ENCODE measurements at places on chromosomes 7 and 10.

DNA sequence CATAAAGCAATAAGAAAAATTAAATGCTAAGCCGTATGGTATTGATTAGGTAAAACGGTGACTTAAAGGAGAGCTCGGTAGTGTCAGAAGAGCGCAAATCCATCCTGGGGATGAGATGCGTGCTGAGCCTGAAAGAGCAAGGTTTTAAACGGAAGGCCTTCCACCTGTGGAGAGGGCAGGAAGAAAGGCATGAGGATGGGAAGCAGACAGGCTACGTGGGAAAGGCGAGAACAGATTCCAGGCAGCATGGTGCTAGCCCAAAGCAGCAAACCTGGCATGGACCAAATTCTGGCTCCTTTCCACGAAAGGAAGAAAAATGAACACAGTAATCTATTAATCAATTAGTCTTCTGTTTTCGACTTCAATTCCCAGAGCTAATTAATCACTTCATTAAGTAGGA lies 103.5 kb downstream of the HIPK2 start:
- no peak for DNase-seq

DNA sequence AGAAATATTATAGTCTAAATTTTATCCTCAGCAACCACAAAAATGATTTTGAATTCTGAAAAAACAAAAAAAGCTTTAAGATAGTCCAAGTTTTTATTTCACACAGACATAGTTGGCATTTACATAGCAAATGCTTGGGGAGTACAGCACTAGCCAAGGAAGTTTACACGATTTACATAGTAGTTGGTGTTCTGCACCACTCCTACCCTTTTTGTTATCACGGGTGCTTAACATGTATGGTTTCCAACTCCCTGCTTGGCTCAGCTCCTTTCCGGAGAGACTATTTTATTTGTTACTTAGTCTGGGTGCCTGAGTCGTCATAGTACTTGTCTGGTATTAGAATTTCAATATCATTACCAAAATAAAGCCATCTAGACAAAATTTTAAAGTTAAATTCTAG lies 8.8 kb upstream of the GHRHR start:
- no peak for DNase-seq

- no peak for DNase-seq
Measured at GRCh38 chr10:101778781-101779543, 3.0 kb upstream of the FGF8 start.

DNA sequence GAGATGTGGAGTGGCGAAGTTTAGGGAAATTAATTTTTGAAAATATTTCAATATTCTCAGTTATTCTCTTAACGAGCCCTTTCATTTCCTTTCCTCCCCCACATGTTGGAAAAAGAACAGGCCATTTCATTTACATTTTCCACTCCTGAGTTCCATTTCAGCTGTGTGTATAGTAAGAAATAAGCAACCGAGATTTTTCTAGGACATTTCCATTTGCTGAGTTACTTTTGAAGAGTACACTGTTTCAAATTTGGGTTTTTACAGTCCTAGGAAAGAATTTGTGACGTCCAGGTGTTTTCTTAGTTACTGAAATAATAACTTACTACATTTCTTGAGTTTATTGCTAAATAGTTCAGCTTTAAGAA lies 1.2 kb downstream of the SEPTIN7 start:
- no peak for DNase-seq

GRCh38 chr7:106225856-106226255 lies 58.9 kb downstream of the NAMPT start:
- DNase-seq, result no peak

DNA sequence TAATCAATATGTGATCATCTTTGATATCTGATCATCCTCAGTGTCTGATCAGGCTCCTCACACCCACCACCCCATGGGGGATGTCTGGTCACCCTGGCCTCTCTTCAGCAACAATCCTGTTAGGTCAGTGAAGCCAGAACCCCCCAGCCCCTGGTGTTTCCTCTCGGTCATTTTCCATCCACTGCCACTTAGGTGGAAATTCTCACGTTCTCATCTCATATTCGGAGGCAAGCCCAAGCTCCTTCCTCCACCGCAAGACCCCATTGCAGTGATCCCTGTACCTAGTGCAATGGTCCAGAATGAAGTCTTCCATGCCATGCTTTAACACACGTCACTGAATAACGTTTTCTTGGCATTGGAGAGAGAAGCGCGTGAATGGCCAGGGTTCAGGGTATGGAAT lies 103.0 kb upstream of the DNAAF5 start:
- DNase-seq, result no peak

DNA sequence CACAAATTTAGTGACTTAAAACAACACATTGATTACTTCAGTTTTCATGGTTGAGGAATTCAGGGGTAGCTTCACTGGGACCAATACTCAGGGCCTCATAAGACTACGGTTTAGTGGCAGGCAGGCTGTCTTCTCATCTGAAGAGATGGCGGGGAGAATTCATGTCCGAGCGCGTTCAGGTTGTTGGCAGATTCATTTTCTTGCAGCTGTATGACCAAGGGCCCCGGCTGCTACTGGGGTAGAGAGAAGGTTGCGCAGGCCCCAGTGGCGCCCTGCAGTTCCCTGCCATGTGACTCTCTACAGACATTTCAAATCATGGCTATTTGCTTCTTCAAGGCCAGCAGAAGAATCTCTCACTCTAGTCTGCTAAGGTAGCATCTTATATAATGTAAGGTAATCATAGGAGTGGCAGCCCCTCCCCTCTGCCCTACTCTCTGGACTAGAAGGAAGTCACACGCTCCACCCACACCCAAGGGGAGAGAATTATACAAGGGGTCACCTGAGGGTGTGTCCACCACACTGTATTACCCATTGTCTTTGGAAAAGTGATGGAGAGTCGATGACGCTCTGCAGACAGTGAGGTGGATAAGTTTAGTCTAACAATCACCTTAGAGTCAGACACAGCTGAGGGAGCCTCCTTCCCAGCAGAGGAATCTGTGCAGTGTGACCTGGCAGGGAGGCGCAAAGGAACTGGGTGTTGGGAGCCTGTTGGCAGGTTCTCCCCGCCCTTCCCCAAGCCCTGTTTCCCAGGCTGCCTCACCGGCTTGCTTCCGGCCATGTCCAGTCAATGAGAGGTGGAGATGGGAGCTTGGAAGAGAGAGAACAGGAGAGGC lies 35.7 kb upstream of the PLEKHA1 start:
- no peak for DNase-seq

- no peak for DNase-seq
Measured at GRCh38 chr10:63257778-63258177, 124.7 kb downstream of the NRBF2 start.

DNA sequence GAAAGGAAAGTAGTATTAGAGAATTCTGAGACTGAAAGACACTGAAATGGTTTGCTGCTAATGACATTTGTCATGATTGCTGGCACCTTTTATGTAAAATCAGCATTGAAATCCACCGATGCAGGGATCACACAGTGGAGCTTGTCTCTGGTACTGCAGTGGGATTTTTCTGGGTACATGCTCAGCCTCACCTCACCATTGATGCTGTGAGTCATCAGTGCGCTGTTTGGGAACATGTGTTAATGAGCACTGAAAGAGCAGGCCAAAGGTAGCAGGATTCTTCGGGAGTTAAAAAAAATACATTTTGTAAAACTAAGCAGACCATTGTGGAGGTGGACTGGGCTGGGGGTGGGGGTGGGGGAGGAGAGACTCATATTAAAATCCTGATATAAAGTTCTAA lies 174.9 kb downstream of the CREB5 start:
- DNase-seq, result no peak

DNA sequence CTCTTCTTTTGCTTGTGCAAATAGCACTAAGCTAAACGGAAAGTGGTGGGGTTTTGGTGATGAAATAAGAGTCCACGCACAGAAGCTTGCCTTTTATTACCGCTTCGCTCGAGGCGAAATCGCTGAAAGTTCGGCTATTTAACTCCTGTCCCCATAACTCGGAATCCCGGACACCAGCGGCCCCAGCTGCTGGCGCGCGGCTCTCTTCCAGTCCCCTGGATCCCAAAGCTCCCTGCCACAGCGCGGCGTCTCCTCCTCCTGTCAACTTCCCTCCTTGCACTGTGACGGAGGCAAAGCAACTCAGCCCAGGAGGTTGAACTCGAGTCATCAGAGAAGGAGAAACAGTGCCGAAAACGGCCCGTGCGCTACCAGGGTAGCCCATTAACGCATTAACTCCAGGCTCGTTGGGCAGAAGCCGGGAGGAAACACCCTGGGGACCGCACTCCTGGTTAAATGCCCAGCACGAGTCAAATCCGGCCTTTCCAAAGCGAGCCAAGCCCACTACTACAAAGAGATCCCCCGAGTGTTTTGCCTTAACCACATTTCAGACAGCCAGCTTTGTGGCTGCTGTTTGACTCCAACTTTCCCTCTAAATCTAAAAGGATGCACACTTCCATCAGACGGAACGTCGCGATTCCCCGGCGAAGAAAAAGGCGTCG lies 1.3 kb downstream of the SEMA3D start:
- DNase-seq, result no peak

GRCh38 chr7:70577078-70577477 lies 554.9 kb upstream of the GALNT17 start:
- no peak for DNase-seq

GRCh38 chr7:27420702-27421101 lies 178.1 kb downstream of the EVX1 start:
- no peak for DNase-seq

DNA sequence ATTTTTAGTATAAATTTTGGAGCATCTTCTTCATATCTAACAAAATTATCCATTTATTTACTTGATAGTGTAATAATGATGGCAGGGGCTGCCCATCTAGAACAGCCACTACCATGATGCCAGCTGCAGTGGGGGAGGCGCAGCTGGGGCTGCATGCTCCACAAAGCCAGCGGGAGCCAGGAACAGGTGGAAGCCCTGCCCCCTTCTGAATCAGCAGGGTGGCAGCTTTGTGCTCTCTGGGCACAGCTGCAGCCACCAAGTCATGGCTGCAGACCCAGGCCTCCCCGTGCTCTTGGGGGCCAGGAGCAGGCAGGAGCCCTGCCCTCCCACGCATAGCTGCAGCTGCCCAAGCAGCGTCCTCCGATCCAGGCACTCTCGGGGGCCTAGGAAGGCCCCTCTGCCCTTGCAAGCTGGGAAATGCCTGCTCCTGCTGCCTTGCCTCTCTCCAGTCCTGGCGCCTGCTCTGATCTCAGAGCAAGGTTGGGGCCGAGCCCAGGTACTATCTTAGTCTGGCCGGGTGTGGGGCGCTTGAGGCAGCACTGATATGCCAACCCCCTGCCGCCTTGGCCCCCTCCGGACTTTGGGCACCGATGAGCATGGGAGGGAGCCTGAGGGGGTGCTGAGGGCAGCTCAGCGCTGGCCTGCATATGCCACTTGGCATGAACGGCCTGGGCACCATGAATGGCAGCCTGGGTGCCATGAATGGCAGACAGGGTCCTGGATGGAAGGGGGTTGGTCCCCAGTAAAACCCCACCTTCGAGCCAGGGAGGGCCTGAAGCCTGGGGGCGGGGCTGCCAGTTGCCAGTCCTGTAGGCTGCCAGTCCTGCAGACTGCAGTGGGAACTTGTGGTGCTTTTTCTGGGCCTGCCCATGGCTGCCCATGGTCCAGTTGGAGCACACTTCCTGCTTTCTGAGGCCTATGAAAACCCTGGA lies 1110.8 kb upstream of the POT1 start:
- no peak for DNase-seq

GRCh38 chr7:130956417-130957136 lies 222.6 kb upstream of the KLF14 start:
- DNase-seq, result no peak

- no peak for DNase-seq
Measured at GRCh38 chr7:146681487-146681886, 564.9 kb downstream of the CNTNAP2 start.

- no peak for DNase-seq
Measured at GRCh38 chr10:48336978-48337599, 30.6 kb downstream of the MAPK8 start.

GRCh38 chr10:103681617-103682399 lies 173.6 kb downstream of the SH3PXD2A start:
- DNase-seq, result no peak

DNA sequence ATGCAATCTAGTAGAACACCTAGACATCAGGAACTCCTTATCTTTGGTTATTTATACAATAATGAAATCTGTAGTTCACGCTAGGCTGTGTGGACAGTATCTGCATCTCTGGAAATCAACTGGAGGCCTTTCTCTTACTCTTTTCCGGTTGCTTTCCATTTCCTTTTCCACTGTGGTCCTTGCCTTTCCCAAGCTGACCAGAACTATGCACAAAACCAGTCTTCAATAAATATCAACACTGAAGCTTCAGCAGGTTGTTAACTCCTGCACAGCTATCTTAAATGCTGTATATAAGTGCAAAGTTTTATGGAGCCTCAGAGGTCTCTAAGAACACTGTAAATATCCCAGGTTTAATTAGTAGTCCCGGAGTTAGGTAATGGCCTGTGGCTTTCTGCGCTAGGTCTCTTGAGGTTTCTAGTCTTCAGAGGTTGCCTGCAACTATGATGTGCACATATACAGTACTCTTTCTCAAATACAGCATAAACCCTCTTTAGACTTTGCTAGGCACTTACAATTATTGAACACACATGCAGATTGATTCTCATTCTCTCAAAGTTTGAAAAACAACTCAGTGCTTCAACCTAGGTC lies 2.4 kb downstream of the KLLN start:
- DNase-seq, result no peak

DNA sequence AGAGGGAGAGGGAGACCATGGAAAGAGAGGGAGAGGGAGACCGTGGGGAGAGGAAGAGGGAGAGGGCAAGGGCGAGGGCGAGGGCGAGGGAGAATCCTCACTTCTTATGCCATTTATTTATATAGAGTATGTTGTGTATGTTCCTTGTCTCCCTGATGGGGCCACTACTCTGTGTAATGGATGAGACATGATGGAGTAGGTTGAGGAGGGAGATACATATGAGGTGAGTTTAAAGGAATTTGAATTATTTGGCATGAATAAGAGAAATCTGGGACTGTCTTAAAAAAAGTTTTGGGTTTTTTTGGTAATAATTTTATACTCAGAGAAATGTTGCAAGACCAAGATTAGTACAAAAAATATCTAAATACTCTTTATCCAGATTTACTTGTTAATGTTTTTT lies 20.1 kb downstream of the CCSER2 start:
- DNase-seq, result no peak

DNA sequence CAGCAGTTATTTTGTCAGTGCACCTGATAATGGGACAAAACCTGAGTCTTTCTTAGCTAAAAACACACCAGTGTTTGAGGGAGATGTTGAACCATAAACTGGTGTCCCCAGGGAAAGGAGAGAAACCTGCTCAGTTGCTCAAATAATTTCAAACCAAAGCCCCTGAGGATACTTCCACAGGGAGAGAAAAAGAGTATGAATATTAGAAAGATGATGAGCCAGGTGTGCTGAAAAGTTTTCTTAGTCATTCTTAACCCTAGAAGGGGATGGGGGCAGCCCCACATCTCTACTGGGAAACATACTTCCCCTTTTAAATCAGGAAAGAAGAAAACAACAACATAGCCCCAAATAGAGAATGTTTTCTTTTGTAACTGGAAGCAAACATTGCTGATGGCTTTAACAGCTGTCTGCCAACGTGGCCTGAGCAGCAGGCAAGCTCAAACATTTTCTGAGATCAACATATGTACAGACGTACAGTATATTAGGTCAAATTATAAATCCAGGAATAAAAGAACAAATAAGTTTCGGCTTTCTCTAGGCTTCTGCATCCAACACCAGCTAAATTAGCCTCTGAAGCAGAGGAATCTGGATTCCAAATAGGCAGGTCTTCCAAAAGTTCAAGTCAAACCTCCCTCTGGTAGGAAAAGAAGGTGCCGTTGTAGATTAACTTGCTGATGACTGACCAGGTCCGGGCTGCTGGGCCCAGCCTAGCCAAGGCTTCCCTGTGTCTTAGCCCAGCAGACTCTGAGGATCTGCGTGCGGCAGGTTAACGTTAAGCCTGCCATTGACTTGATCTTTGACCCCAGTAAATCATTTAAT lies 30.5 kb upstream of the FBXW4 start:
- no peak for DNase-seq
